ENCODE measurements at places on chromosomes 7 and 10. TPM values are rescaled to one million over a fixed set of nuclear protein-coding genes. Genes with fewer than 3 reads are reported as not detected.
A peak's percentile ranks its signal among the peaks of the same experiment; 100 is the strongest.

GRCh38 chr10:8539056-8539455, 484.6 kb downstream of the GATA3 start:
- DNase-seq: no peak

DNA sequence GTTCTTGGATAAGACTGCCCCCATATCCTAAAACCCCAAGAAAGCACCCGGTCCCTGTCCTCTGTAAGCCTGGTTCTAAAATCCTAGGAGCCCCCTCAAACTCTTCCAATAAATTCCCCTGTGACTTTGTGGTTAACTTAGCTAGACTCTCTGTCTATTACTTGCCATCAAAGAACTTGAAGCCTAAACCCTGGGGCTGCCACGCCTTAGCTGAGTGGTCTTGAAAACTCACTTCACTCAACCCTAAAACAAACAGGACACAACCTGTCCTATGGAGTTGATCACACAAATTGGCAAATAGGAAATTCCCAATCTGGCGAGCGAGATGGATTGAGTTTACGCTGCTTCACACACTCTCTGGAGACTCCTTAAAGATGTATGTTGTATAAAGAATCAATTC, 191.4 kb upstream of the SVIL start:
- peak; percentile 27 for DNase-seq

GRCh38 chr10:106183041-106183440, 981.5 kb downstream of the SORCS1 start:
- DNase-seq: no peak

- peak; percentile 92 for DNase-seq
These were observed 469 bp downstream of the PPP3CB start for GRCh38 chr10:73495226-73495883.

- no peak for DNase-seq
These were observed 180.8 kb downstream of the CCDC71L start for GRCh38 chr7:106480161-106480579.

DNA sequence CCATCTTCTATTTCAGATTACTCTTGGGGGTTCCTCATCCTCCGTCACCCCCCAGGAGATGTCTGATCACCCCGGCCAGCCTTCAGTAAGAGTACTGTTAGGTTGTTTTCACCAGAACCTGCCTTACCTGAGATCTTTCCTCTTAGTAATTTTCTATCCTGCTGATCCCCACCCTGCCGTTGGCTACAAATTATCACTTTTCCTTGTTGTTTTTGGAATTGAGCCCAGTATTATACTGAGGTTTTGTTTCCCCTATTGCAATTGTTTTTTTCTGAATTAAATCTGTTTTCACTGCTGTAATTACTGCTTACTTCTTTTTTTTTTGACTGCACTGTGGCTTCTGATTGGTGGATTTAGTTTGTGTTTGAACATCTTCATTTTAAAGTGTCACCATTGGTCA, 14.7 kb downstream of the SPAM1 start:
- DNase-seq: no peak

DNA sequence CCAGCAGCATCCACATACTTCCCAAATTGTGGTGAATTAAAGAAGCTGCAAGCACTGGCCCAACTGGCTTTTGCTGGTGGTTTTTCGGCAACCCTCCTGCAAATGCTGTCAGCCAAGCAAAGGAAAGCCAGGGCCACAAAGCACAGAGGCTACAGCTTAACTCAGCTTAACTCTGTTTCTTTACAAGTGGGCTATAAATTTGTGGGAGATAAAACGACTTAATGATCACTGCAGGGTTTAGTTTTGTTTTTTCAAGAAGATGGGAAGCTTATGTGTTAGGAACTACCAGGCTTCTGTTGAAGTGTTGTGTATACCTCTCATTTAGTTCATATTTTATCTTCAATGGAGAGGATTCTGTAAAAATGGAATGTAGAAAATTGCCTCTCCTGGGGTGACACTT, 110.6 kb downstream of the TACC2 start:
- no peak for DNase-seq

- DNase-seq: peak; percentile 41
These were observed 372.1 kb downstream of the RPS24 start for GRCh38 chr10:78405736-78406135.

DNA sequence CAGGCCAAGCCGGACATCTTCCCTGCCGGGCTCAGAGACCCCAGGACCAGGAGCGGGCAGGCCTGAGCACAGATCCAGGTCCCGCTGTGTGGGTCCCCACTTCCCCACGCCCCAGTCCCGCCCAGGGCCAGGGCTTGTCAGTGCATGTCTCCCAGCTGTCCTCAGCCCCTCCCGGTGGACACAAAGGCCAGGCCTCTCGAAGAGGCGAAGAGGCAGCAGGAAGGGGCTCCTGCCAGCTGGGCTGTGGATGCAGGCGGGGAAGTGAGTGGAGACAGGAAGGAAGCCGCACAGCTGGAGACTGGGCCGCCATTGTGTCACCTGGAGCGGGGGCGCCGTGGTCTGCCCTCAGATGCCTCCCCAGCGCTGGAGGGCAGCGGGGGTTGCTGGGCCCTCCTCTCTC, 4.8 kb downstream of the GRIFIN start:
- peak; percentile 17 for DNase-seq

- DNase-seq: no peak
These were observed 6.1 kb upstream of the COA1 start for GRCh38 chr7:43735403-43735801.

GRCh38 chr7:92750946-92751345, 85.4 kb downstream of the CDK6 start:
- no peak for DNase-seq

GRCh38 chr7:30893357-30893756, 18.3 kb upstream of the AQP1 start:
- DNase-seq: no peak

DNA sequence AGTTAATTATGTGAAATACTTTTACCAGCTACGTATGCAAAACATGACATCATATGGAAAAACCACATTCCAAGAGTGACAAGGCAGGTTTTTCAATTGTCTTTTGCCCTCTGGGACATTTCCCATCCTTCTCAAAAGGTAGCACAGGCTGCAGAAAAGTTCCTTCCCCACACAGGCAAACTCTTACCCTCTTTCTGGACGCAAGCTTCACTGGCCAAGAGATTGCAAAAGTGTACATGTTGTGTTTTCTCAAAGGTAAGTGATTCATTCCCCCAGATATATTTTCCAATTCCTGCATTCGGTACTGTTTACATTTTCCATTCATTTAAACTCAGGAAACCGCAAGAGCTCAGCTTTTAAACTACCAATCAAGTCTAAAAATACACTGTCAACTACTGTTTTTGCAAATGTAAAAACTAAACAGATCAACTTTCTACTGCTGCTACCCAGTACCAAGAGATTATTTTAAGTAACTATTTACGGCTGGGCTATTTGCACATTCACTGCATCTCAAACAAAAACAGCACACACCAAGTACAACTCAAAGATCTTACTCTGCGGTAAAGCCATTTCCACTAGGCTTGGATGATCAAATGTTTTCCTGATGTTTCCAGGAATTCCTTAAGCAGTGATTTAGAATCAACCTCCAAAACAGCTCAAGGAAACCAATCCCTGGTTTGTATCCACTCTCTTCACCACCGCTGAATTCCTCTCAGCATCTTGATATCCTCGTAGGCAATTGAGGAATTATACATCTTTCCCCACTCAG, 233.6 kb upstream of the CCDC6 start:
- DNase-seq: no peak

GRCh38 chr10:71302874-71303568, 16.0 kb upstream of the SLC29A3 start:
- no peak for DNase-seq

The NACAD gene
- total RNA-seq: 0.54 TPM

The CCDC71L gene
- 25.4 TPM for total RNA-seq

The MUC12 gene
- not detected for total RNA-seq

The KIAA1549 gene
- 1.2 TPM for total RNA-seq

Data from thyroid gland (tissue), 4 donors.